Fibroblast of villous mesenchyme (primary cell): ENCODE measurements at places on chromosomes 4 and X. TPM values are rescaled to one million over a fixed set of nuclear protein-coding genes. Genes with fewer than 3 reads are reported as not detected.

DNA sequence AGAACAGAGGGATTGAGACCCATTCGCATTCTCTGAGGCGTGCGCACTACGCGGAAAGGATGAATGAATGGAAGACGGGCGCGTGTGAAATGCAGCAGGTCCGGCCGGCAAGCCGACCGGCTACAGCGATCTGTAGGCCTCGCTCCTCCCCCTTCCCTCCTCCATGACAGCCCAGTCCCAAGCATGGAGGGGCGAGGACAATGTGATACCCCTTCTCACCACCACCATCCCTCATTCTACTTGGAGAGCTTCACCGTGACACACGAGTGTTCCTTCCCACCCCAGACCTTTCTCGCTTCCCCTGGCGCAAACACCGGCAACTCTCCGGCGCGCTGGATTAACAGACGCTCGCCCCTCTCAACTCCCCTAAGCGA is 815 bp downstream of the EIF4E start:
- DNase-seq: peak; percentile 80

The EDA2R gene
- 8.1 and 18.1 TPM in 2 replicates for total RNA-seq

The KLF3 gene
- 22.2 and 24.2 TPM in 2 replicates for total RNA-seq

The SOX3 gene
- total RNA-seq: not detected in 2 replicates

GRCh38 chrX:10087391-10087790 is 69.4 kb upstream of the CLCN4 start:
- DNase-seq: no peak

The GPRASP3 gene
- 4.8 and 6.9 TPM in 2 replicates for total RNA-seq

GRCh38 chr4:102341201-102341600 is 4.1 kb downstream of the SLC39A8 start:
- no peak for DNase-seq

The GRIPAP1 gene
- 14.2 and 14.5 TPM in 2 replicates for total RNA-seq

DNA sequence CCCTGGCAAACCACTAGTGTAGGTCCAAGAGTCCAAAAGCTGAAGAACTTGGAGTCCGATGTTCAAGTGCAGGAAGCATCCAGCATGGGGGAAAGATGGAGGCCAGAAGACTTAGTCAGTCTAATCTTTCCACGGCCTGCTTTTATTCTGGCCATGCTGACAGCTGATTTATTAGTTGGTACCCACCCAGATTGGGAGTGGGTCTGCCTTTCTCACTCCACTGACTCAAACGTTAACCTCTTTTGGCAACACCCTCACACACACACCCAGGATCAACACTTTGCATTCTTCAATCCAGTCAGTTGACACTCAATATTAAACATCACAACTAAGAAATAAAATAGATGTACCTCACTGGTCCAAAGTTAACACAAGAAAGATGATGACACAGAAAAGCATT is 134.8 kb upstream of the GABRA2 start:
- no peak for DNase-seq
